ENCODE measurements at places on chromosomes 16 and 17.

GRCh38 chr17:41394254-41394996 lies 3.0 kb downstream of the KRT31 start:
- DNase-seq, result peak; percentile 38

- DNase-seq, result no peak
Measured at GRCh38 chr17:15942207-15942833, 2.6 kb upstream of the ADORA2B start.

- peak; percentile 58 for DNase-seq
Measured at GRCh38 chr17:81402981-81403467, 7.8 kb downstream of the BAHCC1 start.

DNA sequence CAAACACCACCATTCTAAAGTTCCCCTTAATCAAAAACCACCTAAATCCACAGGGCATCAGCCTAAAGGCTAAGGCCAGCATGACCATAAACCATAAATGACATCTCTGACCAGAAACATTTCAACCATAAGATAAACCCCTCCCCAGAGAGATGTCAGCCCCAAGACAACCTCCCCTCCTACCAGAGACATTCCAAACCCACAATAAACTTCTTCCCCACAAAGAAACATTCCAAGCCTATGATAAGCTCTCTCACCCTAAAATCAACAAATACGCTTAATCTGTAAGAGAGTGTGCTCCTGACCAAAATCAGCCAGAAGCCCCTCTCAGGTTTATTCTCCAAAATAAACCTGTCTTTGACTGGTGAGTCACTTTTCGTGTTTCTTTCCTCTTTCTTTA lies 54.8 kb downstream of the SLFN5 start:
- peak; percentile 48 for DNase-seq

DNA sequence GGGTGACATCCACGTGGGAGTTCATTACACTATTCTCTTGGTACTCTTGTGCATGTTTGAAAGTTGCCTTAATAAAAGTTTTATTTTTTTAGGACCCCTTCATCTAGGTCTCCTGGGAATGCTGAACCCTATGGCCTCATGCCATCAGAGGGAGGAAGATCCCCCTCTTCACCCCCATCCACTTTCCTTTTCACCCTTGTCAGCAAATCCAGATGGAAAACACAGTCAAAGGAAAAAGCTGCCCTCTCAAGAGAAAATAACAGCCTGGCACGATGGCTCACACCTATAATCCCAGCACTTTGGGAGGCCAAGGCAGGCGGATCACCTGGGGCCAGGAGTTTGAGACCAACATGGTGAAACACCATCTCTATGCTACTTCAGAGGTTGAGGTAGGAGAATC lies 274.2 kb downstream of the XYLT1 start:
- DNase-seq, result no peak

- no peak for DNase-seq
Measured at GRCh38 chr16:6375465-6376075, 957.1 kb upstream of the RBFOX1 start.

DNA sequence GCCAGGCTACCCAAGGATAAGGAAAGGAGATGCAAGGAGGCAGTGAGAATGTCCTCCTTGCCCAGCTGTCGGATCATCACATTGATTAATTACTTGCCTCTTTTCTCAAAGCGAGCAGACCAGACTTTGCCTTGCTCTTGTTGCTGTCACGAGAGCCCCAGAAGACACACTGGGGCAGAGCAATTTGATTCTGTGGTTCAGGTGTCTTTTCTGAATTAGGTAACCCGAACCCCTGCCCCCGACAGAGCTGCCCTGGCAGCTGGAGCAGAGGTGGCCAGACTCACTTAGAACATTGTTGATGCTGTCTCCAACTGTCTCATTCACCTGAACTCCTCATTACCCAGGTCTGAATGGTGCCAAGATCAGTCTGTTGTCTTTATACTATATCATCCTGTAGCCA lies 34.3 kb downstream of the VAT1L start:
- no peak for DNase-seq

DNA sequence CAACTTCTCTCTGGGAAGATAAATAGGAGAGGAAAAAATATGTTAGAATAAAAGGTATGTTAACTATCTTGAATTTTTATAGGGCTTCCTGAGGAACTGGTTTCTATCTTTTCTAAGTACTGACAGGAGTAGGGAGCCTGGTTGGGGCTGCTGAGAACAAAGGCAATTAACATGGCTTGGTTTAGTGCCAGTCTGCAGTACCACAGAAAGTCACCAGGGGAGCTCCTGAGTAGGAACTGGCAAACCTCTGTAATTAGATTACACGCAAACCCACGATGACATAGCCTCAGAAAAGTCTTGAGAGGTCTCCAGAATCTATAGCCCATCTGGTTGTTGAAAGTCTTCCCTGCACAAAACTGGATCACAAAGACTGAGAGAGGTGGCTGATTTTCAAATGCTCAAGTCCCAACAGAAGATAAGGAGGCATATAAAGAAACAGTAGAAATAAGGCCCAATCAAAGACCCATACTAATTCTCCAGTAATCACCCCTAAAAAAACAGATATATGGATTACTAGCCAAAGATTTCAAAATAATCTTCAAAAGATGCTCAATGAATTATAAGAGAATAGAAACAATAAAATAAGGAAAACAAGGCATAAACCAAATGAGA lies 11.7 kb upstream of the CNTNAP4 start:
- DNase-seq, result peak; percentile 45

GRCh38 chr17:48646183-48647102 lies 20.3 kb upstream of the HOXB9 start:
- no peak for DNase-seq

DNA sequence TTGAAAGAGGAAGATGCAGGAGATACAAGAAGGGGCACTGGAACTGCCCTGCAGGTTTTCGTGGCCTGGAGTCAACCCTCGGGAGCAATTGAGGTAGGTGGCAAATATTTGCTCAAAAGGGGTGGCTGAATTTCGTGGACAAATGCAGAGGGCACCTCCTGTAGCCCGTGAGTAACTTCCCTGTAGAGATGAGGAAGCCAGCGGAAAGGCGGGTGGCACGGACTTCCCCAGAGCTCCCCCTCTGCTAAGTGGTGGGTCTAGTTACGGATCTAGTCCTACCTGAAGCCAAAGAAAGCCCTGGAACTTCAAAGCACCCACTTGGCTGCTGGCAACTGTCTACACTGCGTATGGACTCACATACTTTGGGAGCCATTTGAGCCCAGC lies 1.0 kb upstream of the ATP2C2 start:
- DNase-seq, result no peak

- DNase-seq, result no peak
Measured at GRCh38 chr16:72921106-72921505, 126.8 kb downstream of the ZFHX3 start.

- DNase-seq, result peak; percentile 30
Measured at GRCh38 chr17:58338454-58338840, 9.9 kb upstream of the TSPOAP1 start.

DNA sequence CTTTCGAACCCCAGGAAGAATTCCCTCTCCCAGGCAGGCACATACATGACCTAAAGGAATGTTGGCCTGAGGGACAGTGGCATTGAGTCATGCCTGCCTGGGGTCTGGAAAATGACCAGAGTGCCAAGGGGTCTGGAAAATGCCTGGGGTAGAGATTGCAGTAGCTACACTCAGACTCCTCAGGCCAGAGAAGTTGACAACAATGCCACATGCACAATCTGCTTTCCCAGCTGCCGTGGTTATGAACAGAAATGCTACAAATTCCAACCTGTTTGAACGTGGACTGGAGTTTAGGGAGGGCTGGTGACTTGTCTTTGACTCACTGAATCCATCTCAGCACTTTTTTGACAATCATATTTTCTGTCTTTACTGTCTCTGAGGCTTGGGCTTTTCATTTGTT lies 250.0 kb downstream of the ABCC12 start:
- DNase-seq, result peak; percentile 55
